NT2/D1 (cell line): ENCODE measurements at places on chromosomes 1 and 21.
A peak's percentile ranks its signal among the peaks of the same experiment; 100 is the strongest.

DNA sequence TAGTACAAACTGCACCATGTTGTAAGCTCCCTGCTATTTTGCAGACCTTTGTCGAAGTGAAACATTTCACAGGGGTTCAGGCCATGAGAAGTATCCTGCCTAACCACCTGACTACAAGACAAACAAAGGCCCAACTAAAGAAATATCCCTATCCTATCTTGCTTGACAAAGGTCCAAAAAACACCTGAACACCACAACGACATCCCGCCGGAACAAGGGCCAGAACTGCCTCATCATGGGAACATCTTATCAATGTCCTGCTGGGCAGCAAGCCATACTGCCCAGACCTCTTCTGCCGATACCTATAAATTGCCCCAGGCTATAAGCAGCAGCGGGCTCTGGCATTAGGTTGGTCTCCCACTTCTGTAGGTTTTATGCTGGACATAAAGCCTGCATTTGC, 12.3 kb downstream of the MYSM1 start:
- no peak for DNase-seq

DNA sequence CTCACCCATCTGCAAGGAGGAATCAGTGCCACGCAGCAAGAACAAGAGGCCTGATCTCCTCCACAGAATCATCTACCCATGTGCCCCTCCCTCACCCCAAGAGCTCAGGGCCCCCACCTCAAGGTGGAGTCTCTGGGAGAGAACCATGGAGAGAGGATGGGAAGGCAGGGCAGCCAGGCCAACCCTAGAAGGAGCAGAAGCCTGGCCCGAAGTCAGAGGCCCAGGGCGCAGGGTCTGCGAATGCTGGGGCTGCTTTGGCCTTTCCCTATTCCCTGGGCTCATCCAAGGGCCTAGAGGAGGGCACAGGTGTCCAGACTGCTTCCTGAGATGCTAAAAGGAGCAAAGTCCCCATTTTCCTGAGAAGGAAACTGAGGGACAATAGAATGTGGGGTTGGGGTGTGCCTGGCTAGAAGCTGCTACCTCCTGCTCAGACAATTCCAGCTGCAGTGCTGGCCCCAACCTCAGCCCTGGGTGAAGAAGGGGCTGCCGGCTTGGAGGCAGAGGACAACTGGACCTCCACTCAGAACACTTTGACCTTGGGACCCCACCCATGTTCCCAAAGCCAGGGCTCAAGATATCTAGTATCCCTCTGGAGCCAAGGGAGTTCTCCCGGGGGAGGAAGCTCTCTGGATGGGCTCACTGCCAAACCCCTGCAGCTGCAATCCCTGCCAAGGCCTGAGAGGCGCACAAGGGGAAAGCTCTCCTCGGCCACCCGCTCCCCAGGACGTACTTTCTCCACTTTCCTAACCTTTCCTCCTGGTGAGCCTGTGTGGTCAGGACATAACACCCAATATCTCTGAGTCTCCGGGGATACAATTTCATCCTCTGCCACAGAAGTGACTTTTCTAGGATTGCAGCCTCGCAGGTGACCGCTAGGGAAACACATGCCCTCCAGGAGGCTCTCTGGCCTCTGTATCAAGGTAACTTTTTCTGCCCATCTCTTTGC, 16.6 kb upstream of the LEMD1 start:
- DNase-seq, result no peak

- DNase-seq, result no peak
These were observed 29.0 kb upstream of the KHDRBS1 start for GRCh38 chr1:31984419-31985347.

DNA sequence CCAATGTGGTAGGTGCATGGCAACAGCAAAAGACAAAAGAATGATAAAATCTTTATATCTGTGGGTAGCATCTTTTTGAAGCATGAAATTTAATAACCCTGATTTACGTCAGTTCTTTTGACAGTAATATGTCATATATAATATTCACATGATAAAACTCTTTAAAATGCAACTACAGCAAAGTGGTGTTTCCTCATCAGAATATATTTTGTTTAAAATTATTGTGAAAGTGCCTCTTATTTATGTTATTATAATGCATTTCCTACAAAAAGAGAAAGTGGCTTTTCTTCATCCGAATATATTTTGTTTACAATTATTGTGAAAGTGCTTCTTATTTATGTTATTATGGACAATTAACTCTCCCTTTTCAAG, 46.9 kb upstream of the EEIG2 start:
- no peak for DNase-seq

DNA sequence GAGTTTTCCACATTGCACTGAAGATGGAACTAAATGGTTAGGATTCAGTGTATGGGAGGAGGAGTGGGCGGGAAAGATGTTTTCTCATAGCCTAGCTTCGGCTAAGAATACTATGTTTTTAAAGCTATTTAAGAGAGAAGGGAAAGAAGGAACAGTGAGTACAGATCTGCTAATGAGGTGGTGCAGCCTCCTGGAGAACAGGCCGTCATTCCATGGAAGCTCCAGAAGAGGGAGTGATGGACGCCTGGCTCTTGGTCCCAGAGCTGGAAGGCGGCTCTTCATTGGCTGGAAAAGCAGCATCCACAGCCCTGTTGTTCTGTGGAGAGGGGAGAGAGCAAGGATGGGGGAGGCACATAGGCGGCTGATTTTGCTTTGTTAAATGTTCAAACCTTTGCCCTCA, 6.9 kb downstream of the CAMK1G start:
- no peak for DNase-seq

DNA sequence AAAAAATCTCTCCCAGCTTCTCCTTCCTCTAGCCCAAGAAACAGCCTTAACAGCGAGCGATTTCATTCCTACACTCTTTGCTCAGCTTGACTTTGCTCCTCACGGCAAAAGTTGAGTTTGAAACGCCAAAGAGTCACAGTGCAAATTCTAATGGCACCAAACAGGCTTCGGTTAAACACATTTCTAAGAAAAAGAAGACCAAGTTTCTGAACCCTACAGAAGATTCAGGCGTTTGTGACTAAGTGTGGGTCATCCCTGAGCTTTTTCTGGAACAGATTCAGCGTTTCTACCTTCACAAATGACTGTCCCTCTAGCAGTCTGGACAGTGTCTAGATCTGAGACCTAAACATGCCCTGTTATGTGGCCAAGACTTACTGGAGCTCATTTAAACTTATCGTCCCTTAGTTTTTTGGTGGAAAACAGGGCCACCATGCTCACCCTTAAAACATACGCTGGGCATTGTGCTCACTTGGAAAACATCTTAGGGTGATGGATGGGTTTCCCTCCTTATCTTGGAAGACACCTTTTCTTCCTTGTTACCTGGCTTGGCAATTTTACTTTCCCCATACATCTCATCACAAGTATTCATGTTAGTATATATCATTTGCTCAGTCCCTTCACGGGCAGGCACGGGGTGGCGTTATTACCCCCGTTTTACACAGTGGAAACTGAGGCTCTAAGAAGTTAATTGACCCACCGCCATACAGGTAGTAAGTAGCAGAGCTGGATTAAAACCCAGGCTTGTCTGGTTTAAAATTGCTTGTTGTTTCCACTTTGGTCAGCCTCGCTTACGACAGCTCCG, 1.0 kb downstream of the C1orf198 start:
- DNase-seq, result no peak

DNA sequence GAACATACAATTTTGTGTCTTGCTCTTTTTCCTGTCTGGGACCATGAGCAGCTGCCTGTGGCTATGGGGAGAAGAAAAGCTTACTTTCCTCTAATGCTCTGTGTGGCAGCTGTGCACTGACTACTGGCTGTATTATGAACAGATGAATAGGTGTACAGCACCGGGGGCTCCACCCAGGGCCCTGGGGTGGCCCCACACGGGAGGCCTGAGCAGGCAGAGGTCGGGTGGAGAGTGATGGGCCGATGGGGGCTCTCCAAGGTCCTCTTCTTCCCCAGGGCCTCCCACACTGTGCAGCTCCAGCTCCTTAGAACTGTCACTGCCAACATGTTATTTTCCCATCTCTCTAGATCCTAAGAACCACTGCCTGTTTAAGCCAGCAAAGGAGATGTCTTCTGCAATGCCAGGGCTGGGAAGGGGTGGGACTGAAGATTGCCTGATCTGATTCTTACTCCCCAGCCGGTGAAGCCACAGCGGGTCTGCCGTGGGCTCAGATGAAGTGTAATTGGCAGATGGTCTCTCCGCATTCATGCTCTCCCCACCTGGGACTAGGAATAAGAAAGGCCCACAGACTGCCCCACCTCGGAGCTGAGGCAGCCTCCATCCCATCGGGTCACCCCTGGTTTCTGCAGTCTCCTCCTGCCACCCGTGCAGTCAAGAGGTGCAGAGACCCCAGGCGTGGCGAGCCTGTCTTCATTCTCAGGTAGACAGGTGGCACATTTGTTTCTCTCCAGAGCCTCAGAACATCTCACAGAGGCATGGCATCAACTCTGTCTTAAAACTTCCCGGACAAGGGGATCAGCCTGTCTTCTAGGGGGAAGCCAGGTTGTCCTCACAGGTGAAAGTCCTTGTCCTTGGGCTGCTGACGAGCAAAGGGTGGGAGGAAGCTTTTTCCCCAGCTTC, 186.5 kb upstream of the GALNT2 start:
- no peak for DNase-seq

GRCh38 chr1:33661811-33662454, 189.5 kb downstream of the ZSCAN20 start:
- DNase-seq, result no peak

DNA sequence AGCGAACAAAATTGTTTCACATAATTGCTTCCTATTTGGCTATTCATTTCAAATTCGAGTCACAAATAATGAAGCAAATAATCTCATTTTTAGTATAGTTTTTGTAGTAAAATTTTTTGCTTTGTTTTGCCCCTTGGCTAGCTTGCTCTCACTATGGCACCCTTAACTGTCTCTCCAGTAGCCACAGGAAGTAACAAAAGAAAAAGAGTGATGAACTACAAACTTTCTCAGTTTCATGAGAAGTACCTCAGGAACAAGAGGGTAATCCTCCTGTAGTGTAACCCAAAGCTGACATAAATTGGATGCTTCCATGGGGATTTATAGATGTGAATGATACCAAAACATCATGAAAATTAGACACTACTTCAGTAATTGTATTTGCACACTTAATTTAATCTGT, 242.9 kb downstream of the BARHL2 start:
- DNase-seq, result no peak

GRCh38 chr1:198326915-198327314, 170.1 kb downstream of the NEK7 start:
- no peak for DNase-seq

- no peak for DNase-seq
These were observed 70.6 kb upstream of the CNTN2 start for GRCh38 chr1:204972426-204972825.

DNA sequence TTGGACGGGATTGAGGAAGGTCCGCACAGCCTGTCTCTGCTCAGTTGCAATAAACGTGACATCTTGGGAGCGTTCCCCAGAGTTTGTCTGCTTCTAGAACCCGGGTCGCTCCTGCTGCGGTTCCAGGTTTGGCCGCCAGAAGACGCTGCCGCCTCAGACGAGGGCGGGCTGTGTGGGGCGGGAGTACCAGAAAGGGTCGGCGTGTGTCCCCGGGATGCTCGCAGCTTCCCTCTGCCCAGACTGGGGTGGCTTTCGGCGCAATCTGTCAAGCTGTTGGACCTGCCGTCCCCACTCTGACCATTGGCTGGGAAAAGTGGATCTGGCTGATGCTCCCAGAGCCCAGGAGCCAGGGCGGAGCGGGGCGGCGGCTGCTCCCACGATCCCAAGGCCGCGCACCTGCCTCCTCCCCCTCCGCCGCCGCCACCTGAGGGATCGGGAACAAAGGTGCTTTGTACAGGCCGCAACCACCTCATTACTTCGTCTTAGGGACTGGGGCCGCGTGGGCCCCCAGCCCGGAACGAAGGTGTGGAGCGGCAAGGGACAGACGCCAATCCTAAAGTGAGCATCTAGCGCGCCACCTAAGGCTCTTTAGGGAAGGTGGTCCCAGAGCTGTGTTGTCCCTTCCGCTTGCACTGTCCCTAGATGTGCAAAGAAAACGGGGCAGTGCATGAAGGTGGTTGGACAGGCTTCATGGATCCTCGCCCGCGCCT, 683 bp upstream of the EFNA4 start:
- peak; percentile 75 for DNase-seq

GRCh38 chr1:229088711-229089110, 182.2 kb upstream of the RAB4A start:
- DNase-seq, result no peak

DNA sequence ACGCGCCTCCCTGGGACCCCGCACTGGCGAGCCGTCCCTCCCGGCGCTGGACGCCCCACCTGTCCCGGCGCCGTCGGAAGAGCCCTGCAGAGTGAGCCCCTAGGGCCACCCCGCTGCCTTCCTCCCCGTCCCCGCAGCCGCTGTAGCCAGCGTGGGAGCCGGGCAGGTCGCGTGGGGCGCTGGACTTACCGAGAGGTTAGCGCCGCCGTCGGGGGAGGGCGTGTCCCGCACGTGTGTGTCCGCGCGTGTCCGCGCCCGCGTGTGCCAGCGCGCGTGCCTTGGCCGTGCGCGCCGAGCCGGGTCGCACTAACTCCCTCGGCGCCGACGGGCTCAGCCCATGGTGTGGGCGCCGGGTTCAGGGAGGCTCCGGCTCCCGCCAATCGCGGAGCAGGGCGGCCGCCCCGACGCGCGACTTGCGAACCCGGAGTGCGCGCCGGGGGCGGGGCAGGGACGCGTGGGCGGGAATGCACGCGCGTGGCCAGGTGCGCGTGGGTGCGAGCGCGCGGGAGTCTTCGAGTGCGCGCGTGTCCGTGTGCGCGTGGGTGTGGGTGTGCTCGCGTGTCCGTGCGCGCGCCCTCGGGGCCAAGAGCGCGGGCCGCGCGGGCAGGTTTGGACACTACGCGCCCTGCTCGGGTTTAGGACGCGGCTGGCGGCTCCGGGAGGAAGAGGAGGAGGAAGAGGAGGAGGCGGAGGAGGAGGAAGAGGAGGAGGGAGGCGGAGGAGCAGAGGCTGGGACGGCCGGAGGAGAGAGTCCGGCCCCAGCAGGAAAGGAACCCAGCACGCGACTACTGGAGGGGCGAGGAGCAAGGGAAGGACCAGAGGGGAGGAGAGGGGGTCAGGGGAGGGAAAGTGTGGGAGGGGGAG, 145.2 kb upstream of the ETS2 start:
- DNase-seq, result no peak

- peak; percentile 69 for DNase-seq
These were observed 70.3 kb upstream of the CAMK1G start for GRCh38 chr1:209513226-209513625.

DNA sequence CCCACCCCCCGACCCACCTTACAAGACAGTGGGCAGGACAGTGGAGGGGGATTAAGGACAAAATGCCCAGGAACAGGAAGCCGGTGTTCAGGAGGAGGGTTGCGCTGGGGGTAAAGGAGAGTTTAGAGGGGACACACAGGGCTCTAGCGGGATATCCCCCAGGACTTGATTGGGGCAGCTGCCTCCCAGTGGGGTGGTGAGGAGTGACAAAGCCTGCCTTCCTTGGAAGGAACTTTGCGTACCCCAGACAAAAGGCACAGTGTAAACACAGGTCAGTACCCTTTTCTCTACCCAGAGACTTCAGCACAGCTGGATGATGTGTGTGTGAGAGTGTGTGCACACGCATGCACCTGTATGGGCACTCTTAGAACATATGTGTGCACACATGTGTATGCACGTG, 51.7 kb upstream of the BCAR3 start:
- DNase-seq, result no peak

DNA sequence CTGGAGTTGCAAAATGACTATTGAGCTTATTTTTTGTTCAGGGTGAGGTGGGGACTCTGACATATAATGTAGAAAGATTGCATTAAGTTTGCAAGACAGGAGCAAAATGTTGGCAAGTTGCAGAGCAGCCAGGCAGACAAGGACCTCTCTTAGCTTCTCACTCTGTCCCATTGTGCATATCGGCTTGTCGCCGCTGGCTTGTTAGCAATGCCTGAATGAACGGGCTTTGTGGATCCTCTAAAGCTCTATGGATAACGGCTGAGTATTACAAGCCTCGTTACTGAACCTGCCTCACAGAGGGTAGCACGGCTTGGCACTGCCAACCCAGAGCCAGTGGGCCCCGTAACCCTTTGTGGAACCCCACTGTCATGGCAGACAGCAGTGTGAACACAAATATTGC, 68.4 kb downstream of the TNR start:
- DNase-seq, result no peak
